ENCODE measurements at places on chromosomes 6 and 20.

DNA sequence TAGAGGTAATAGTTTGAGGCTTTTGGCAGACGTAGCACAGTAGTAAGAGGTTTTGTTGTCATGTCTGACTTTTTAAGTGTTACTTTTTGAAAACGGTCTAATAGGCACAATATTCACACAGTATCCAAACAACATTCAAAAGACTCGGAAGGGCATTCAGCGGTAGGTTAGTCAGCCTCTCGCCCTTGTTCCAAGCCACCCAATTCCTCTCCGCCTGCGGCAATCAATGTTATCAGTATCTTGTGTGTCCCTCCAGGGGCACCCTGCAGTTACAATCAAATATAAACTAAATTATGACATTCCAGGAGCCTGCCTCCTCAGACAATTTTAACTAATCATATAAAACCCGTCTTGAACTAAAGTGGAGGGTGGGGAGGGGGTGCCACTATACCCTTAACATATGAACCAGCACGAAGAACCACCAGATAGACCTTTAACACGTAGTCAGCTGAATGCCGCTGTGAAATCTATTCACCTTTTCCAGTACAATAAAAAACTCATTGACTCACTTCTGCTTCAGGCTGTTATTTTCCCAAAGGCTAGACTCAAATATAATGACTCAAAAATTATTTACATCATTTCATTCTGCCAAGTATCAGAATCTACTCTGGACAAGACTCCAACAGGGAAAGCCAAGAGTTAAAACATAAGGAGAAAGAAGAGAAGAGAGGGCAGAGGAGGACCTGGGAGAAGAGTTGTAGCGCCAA is 1.6 kb downstream of the TENT5A start:
- DNase-seq: no peak

- no peak for DNase-seq
These were observed 6.1 kb downstream of the MMP24 start for GRCh38 chr20:35232575-35232974.

DNA sequence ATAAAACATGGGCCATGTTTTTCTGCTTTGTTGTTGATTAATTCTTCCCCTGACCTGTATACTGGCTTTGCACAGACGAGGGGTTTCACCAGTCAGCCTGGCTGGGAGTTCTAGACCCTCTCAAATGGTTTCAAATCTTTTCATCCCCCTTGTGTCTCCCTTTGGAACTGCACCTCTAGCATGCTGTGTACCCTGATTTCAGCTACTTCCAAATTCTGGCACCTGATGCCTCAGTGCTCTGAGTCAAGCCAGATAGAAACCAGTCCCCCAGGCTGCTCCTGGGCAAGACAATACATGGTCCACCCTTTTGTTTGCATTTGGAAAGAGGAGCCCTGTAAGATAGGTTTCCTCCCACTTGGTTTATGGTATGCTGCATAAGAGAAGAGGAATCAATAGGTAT is 290.2 kb downstream of the BTBD3 start:
- no peak for DNase-seq

DNA sequence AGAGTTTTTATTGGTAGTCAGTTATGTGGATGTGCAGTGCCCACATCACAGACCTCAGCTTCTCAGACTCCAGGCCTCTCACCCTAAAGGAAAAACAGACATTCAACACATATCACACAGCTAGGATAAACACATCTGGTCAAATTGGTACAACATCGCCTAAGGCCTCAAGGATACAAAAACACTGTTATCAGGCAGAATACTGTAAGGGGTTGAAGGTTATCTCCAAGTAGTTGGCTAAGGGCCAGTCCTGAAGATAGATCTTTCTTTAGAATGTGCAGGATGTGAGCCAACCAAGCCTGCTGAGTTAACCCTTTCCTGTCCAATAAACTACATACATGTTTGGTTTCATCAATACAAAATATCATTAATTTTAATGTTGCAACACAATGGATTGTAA is 308.4 kb upstream of the GJE1 start:
- DNase-seq: no peak

DNA sequence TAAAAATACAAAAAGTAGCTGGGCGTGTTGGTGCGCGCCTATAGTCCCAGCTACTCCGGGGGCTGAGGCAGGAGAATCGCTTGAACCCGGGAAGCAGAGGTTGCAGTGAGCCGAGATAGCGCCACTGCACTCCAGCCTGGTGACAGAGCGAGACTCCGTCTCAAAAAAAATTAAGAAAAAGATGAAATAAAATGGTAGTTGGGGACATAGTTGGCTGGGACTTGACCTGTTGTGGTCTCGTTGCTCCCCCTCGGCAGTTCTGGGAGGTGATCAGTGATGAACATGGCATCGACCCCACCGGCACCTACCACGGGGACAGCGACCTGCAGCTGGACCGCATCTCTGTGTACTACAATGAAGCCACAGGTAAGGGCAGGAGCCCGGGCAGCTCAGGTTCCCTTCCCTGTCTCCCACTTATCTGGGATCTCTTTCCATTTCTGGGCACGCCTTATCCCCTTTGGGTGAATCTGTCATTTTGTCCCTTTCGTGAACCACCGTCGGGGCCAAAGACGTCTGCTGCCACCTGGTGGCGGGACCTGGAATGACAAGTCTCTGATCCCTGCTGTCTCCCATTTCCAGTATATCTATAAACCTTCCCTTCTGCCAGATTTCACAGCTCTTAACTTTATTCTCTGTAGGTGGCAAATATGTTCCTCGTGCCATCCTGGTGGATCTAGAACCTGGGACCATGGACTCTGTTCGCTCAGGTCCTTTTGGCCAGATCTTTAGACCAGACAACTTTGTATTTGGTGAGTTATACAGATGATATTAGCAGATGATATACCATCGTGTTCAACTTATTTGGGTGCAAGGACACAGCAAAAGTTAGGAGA is 2.3 kb downstream of the TUBB start:
- peak; percentile 90 for DNase-seq

- DNase-seq: no peak
These were observed 99.3 kb upstream of the EEF1E1 start for GRCh38 chr6:8201679-8202078.

DNA sequence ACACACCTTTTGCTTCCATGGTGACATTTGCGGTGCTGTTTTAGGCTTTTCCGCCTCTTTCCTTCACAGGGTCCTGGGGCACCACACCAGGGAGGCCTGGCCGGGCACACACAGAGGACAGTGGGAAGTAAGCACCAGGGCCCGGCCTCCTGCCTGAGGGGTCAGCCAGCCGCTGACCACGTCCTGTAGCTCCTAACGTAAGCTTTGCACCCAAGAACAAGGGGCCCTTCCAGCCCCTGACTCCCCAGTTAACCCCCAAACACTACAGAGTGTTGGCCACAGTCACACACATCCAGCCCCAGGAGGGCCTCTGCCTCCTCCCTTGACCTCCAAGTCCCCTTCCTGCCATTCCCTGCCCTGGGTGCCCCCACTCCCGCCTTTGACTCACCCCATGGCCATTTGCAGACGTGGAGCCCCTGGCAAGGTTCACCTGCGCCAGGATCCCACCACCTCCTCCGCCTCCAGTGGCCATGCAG is 54.7 kb downstream of the YTHDF1 start:
- no peak for DNase-seq

DNA sequence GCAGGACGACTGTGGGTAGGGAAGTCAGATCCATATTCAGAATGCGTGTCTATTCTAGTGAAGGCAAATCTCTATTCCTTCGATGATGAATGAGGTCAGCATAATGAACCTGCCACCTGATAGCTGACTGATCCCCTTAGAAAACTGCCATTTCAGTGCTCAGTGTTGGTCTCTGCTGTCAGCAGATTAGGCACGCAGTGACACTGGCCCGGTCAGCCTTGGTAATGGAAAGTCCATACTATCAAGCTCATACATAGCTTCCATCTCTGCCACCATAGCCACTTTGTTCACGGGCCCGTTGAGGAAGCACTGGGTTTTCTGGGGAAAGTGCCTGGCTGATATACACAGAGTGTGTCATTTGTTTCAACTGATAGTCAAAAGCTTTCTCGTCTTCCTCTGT is 54.0 kb downstream of the C6orf52 start:
- DNase-seq: no peak

DNA sequence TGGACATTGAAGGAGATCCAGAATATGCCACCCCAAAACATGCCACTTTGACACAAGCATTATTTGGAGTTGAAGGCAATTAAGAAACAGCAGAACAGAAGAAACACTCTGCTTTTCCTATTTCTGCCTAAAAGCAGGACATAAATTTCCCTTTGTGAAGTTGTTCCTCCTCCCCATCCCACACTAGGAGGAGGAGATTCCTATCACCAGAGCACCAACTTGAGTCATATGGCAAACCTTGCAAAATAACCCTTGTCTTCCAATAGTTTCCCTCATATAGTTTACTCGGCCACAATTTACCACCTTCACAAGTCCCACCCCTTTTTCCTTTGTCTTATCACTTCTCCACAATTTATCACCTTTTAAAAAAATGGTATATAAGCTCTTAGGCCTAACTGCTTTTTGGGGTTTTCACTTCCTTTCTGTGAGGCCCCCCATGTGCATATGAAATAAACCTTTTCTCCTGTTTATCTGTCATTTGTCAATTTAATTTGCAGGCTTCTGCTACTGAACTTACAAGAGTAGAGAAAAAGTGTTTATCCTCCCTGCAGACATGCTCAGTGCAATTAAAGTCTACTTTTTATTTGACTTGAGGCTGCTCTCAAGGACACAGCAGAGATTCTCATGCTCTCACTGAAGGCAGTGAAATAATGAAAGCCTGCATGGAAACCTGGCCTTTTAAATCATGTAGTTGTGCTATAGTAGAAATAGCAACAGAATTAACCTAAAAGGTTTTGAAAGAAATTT is 2.8 kb upstream of the RAB23 start:
- DNase-seq: no peak

GRCh38 chr6:45478240-45478639 is 100.5 kb upstream of the SUPT3H start:
- DNase-seq: no peak

- DNase-seq: no peak
These were observed 56.5 kb upstream of the RNF144B start for GRCh38 chr6:18330548-18331081.

- no peak for DNase-seq
These were observed 185.5 kb upstream of the QKI start for GRCh38 chr6:163229050-163229449.

GRCh38 chr20:46622165-46622564 is 29.1 kb downstream of the SLC13A3 start:
- DNase-seq: no peak

DNA sequence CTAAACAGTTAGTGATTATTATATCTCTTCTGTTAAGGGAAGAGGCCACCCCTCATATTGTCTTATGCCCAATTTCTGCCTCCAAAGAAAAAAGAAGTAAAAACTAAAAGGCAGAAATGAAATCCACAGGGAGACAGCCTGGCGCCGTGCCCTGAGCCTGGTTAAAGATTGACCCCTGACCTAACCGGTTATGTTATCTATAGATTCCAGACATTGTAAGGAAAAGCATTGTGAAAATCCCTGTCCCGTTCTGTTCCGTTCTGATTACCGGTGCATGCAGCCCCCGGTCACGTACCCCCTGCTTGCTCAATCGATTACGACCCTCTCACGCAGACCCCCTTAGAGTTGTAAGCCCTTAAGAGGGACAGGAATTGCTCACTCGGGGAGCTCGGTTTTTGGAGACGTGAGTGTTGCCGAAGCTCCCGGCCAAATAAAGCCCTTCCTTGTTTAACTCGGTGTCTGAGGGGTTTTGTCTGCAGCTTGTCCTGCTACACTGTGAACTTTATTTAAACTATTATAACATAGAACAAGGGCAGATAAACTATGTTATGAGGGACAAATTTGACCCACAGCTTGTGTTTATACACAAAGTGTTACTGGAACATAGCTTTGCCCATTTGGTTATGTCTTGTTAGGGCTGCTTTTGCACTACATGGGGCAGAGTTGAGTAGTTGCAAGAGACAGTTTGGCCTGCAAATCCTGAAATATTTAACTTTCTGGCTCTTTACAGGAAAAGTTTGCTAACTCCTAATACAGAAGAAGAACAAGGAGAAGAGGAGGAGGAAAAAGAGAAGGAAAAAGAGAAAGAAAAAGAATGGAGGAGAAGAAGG is 49.6 kb downstream of the CD24 start:
- no peak for DNase-seq

DNA sequence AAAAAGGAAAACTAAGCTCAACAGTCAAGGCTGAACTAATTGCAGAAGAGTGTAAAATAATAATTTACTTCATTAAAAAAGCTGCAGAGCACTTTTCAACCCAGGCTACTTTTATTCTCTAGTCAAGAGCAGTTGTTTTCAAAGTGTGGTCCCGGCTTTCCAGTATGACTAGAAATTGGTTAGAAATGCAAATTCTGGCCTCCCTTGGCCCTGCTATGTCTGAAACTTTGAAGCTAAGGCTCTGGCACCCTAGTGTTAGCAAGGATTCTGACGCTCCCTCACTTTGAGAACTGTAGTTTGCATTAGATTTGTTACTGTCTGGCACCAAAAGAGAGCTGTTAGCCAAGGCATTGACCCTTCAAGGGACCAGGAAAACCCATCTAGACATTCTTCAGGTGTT is 9.5 kb upstream of the NXT1 start:
- DNase-seq: no peak

GRCh38 chr20:39245685-39246311 is 283.7 kb downstream of the DHX35 start:
- DNase-seq: no peak

DNA sequence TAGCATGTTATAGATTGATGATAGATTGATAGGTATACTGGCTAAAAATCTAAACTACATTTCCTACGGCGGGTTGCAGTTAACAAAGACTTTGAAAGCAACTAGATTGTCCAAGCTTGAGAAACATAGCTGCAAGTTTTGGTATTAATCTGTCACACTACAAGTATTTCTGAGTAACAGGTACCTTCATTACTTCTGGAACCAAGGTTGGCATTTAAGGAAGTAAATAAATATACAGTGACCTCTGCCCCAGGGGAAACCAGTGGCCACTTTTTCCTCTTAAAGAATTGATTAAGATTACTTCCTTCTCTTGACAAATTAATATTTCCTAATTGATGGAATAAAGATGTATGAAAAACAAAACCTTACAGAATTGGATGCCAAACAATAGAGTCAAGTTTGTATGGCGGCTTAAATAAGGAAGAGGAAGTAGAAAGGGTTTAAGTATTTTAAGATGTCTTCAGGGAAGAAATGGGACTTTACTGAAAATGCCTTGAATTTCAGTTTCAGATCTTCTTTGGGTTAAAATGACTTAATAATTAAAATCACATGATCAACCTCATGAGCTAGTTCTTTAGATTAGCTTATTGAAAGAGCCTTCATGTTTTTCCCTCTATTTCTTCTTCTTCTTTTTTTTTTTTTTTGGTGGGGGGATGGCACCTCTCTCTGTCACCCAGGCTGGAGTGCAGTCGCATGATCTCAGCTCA is 132.8 kb downstream of the DOK5 start:
- DNase-seq: no peak

All from mesothelial cell of epicardium (in vitro differentiated cells).